NCI-H1436 (cell line): ENCODE measurements at places on chromosomes 4 and X.
A peak's percentile ranks its signal among the peaks of the same experiment; 100 is the strongest.

- no peak for DNase-seq
Measured at GRCh38 chr4:76732246-76732645, 165.7 kb downstream of the SOWAHB start.

- no peak for DNase-seq
Measured at GRCh38 chr4:153349206-153349805, 4.8 kb downstream of the MND1 start.

GRCh38 chrX:20527558-20528011 lies 260.9 kb upstream of the RPS6KA3 start:
- DNase-seq, result peak; percentile 38

- peak; percentile 72 for DNase-seq
Measured at GRCh38 chrX:111445485-111445884, 33.5 kb upstream of the DCX start.

- no peak for DNase-seq
Measured at GRCh38 chrX:153184787-153185186, 5.7 kb downstream of the MAGEA1 start.

DNA sequence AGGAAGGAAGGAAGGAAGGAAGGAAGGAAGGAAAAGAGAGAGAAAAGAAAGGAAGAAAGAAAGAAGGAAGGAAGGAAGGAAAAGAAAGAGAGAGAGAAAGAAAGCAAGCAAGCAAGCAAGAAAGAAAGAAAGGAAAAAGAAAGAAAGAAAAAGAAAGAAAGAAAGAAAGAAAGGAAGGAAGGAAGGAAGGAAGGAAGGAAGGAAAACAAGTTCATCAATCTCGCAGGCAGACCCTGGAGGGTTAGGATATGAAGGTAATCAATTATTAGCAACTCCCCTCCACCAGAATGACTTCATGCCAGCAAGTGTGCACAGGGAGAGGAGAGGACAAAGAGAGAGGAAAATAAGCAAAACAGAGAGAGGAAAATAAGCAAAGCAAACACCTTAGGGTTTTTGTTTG lies 80.2 kb downstream of the MTNR1A start:
- no peak for DNase-seq

- no peak for DNase-seq
Measured at GRCh38 chr4:11074581-11075241, 354.0 kb downstream of the HS3ST1 start.

DNA sequence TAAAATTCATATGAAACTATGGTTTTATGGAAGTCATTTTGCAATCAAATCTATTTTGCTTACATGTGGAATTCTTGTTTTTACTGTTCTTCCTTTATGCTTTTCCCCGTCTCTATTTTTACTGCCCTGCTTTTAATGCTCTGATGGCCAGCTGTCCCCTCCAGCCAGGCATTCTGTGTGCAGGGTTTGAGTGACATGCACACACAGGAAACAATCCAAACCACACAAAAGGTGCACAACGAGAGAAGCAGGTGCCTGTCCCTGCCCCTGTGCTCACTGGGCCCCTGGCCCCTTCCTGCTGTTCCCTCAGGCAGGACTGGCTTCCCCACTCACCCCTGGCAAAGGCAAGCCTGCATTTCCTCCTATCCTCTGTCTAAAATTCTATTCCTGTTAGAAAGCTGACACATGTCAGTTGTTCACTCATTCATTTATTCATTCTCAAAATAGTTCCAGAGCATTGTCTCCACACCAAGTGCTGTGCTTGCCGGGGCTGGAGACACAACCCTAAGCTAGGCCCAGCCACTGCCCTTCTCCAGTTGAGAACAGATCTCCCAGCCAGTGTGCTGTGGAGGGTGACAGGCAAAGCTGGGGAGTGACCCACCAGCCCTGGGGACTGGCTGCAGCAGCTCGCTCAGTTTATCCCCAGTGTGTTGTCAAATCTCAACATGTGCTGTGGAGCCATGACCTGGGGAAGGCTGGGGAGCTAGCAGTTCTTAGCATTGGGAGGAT lies 346.3 kb downstream of the FBXW7 start:
- DNase-seq, result no peak

DNA sequence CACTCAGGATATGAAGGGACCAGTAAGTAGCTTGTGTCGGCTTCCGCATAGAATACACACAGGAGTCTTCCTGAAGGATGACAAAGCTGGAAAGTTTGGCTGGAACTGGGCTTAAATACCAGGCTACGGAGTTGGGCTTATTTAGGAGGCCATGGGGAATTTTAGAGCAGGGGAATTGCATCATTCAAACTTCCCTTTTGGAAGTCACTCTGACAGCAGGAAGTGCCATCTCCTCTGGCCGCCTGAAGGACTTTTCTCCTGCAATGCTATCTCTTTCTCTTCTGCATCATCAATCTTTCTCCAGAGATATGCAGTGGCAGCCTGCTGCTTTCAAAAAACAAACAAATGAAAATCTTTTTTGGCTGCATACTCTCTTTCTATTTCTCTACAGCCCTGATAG lies 48.4 kb upstream of the PAK3 start:
- DNase-seq, result no peak

DNA sequence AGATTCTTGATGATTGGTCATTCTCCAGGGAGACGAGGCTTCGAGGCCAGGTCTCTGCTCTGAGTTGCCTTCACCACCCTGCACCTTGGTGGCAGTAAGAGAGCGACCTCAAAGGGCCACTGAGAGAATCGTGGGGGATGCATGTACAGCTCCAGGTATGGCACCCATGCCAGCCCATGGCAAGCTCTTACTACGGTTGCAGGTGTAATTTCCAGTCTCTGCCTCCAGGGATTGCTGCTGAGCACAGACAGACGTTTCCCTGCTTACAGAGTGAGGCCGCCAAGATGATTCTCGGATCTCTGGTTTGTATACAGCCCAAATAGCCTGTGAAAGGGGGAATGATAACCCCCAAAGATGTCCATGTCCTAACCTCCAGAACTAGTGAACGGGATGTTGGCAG lies 16.3 kb upstream of the DRD5 start:
- DNase-seq, result no peak

DNA sequence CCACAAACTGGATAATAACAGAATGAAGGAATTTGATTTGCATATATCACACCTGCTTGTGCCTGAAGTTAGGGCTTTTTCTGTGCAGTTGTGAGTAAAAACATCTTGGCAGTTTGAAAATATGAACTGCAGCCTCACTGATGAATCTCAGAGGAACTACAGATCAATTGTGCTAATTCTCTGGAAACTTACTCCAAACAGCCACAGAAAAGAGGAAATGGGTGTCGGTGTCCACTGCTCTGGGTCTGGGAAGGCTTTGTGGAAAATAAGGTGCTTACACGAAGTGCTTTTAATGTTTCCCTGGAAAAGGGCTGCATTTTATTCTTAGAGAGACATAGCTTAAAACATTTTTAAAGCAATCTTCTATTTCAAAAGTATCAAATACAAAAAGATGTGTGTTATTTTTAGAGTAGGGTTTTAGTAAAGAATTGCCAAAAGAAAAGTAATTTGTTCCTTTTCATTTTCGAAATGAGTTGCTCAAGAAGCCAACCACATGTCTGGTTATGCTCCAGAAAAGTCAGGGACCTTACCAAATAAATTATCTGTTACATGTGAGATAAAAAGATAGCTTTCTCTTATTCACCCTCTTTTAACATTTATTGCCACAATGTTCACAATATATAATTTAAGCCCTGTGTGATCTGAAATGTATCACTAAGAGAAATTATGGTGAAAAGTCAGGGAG lies 240.1 kb downstream of the FRAS1 start:
- DNase-seq, result no peak

DNA sequence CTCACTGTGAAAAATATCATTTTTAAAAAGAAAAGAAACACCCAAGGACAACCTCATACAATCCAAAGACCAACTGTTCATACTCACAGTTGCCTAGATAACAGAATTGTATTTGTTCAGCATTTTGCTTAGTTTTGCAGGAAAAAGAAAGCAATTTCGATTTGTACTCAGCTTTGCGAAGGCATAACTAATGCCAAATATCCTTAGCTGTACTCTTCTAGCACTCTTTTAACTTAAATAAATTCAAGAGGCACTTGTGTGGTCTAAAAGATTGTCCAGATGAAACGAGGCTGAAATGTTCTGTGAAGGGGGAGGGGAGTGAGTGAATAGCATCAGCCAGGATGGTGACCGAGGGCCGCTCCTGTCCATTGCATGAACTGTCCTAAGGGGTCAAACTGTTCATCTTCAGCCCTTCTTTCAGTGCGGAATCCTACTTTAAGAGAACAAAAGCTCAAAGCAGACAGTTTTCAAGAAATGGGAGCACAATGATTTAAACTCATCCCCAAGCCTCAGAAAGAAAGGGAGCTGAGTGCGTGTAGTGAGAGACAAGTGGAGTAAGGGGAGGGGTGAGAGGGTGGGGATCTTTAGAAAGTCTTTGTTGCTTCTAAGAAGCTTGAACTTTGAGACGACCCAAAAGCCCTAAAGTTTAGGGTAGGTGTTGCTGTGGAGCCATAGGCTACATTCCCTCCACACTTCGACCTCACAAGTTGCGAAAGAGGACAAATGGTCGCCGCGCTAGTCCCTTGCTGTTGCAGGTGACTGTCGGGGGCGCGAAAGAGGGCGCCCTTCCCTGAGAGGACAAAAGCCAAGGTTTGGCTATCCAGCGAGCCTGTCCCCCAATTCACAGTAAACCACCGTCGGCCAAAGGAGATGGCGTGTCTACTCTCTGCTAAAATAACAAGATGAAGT lies 4.0 kb upstream of the NEUROG2 start:
- DNase-seq, result no peak

DNA sequence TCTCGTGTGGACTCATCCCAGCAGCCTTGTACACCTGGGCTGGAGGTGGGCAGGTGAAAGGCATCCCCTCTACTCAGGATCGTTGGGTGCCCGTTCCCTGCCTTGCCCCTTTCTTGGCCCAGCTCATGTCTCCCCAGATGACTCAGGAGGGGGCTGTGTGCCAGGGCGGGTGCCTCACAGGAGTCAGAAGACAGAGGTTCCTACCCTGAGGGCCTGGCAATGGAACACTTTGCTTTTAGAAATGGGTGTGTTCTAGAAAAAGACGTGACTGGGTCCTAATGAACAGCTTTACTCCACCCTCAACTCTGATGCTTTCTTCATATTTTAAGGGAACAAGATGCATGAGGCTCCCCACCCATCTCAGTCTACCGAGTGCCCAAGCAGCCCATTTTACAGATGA lies 22.5 kb upstream of the TRIM2 start:
- DNase-seq, result no peak

DNA sequence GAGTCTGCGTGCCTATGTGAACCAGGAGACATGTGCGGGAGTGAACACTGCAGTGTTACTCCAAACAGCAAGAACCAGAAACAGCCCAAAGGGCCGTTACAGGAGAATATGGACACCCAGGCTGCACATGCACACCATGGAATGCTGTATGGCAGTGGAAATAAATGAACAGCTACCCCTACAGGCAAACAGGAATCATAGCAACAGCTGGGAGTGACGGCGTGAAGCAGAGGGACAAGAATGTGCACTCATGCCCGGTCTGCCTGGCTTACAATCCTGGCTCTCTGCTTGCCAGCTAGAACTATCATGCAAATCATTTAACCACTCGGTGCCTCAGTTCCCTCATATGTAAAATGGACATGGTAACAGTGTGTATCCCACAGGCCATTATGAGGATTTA lies 16.6 kb downstream of the GPKOW start:
- no peak for DNase-seq

DNA sequence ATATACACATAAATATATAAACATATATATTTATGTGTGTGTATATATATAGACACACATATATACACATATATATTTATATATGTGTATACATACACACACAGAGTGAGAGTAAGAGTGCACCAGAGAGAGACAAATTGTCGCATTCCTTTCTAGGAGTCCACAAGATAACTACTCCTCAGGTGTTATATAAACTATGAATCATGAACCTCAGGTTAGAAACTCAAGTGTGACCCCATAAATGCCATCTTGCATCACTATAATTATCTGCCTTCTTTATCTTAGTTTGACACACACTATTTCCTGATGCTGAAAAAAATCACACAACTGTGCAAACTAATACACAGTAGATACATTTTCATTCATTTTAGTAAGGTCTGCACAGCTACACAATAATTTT lies 135.2 kb downstream of the PPARGC1A start:
- DNase-seq, result no peak

DNA sequence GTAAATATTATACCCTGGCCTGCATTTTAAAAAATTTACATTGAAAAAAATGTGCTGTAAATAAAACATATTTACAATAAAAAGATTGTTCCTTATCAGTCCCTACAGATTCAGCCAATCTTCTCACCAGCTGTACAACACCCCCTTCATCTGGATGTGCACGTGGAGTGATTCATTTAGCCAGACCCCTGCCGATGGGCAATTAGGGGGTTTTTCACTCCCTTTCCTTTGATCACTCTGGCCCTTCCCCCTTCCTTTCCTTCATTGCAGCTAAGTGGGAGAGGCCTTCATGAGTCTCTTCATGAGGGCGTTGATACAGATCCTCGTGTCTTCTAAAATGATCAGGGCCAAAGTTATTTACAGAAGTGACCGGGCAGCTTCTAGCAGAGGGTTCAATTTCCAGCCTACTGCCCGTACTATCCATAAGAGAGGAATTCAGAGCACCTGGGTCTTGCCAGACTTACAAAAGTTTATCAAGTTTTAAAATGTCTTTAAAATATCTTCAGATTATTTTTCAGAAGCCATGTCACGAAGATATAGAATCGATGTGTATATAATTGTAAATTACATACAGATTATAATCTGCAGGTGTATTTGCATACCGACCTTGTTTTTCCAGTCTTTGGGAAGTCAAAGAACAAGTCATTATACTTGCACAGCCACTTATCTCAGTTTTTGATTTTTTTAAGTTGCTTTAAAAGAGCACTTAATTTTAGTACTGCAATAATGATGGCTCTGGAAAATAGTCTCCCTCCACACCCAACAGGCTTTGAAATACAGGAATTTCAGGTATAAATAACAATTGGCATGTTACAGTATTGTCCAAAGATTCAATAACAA lies 21.4 kb upstream of the RASL11B start:
- DNase-seq, result no peak

GRCh38 chr4:71559957-71560571 lies 221.2 kb downstream of the SLC4A4 start:
- no peak for DNase-seq

DNA sequence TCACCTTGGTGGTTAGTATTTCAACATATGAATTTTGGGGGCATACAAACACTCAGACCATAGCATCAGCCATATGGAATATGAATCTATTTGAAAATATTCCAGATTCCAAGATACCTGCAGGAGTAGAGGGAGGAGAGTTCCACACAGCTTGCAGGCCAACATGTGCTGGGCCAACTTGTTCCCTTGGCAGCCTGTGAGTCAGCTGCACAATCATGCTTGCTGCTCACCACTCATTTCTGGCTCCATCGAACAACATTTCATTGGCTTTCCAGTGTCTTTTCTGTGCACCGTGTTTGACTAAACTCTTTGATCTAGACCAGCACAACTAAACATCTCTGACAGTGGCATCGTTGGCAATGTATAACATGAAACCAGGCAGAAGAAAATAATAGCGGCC lies 282.5 kb upstream of the RASGEF1B start:
- no peak for DNase-seq

DNA sequence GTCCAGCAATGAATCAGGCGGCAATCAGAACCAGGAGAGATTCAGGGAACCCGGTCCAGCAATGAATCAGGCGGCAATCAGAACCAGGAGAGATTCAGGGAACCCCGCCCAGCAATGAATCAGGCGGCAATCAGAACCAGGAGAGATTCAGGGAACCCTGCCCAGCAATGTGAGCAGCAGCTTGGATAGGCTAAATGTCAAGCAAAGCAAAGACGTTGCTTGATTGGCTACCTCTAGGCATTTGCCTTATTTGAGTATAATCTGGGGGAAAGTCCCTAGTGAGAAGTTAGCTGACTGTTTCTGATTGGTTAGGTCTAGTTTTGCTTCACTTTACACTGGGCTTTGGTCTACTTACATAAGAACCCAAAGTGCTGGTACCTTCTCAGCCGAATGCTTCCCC lies 1212.2 kb upstream of the TENM3 start:
- DNase-seq, result no peak
